ENCODE measurements at places on chromosomes 3 and 15.

- no peaks in the 10 kb centered on the region for H3K4me1 ChIP-seq
- H3K27me3 ChIP-seq = no peaks in the 10 kb centered on the region
- no peaks in the 10 kb centered on the region for H3K36me3 ChIP-seq
Measured at GRCh38 chr3:120040813-120041377, 53.4 kb downstream of the GSK3B start.

DNA sequence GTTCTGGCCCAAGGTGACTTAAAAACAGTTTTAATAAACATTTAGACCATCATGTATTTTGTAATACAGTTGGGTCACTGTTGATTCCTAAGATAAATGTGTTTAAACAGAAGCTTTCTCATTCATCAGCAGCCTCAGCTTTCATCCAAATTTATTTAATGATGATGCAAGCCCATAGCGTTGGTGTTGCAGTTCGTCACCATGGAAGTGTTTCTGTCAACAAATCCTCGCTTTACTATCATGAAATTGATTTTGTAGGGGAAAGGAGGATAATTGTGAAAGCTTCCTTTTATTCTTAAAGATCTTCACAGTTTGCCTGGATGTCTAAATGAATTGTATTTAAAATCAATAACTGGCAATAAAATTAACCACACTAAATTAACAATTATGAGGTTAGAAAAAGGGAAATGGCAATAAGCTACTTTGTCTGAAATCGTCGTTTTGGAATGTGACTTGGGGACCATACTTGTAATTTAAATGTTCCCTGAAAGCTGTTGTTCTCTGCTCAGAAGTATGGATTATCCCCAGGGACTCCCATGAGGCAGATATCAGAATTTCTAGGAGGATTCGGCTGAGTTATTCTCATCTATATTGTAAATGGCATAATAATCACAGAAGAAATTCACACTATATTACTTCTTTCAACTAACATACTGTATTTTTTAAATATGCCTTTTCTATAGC, 29.0 kb downstream of the CMSS1 start:
- peaks cover 2% of the 10 kb centered on the region for H3K4me1 ChIP-seq
- H3K27me3 ChIP-seq = no peaks in the 10 kb centered on the region
- H3K27ac ChIP-seq = no peak overlapping the region

- no peaks in the 10 kb centered on the region for H3K36me3 ChIP-seq
- no peak overlapping the region for H3K4me3 ChIP-seq
- H3K27me3 ChIP-seq = no peaks in the 10 kb centered on the region
- DNase-seq = no peak
- H3K27ac ChIP-seq = no peak overlapping the region
Measured at GRCh38 chr3:161139686-161140085, 34.5 kb upstream of the B3GALNT1 start.

- H3K27ac ChIP-seq = no peak overlapping the region
- H3K36me3 ChIP-seq = no peaks in the 10 kb centered on the region
- H3K4me3 ChIP-seq = no peak overlapping the region
- peaks cover 4% of the 10 kb centered on the region for H3K4me1 ChIP-seq
- no peak for DNase-seq
Measured at GRCh38 chr3:44981220-44981619, 5.2 kb downstream of the EXOSC7 start.

DNA sequence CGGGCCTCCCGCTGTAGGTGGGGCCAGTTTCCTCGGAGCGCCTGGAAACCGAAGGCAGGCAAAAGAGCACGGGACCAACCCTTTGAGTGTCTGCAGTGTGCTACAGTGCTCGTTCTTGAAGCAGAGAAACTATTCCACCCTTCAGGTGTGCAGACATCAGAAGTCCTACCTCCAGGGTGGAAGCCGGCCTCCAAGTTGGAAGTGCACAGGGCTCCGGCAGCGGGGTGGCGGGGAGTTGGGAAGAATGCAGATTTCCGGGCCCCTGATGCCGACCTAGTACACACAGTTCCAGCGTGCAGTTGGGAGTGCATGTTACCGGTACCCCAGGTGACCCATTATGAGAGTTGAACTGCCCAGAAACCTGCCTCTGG, 3.0 kb downstream of the KLF13 start:
- H3K4me3 ChIP-seq = no peak overlapping the region
- no peaks in the 10 kb centered on the region for H3K27me3 ChIP-seq
- DNase-seq = no peak
- no peaks in the 10 kb centered on the region for H3K36me3 ChIP-seq
- H3K4me1 ChIP-seq = peaks cover 3% of the 10 kb centered on the region

GRCh38 chr15:77013776-77014131, 18.8 kb downstream of the PSTPIP1 start:
- no peak overlapping the region for H3K4me3 ChIP-seq
- no peaks in the 10 kb centered on the region for H3K36me3 ChIP-seq
- no peak overlapping the region for H3K27ac ChIP-seq

- no peak overlapping the region for H3K4me3 ChIP-seq
- H3K4me1 ChIP-seq = no peaks in the 10 kb centered on the region
- H3K27ac ChIP-seq = no peak overlapping the region
- H3K36me3 ChIP-seq = no peaks in the 10 kb centered on the region
- H3K27me3 ChIP-seq = peaks cover 3% of the 10 kb centered on the region
Measured at GRCh38 chr3:43707998-43708397, 17.3 kb downstream of the ABHD5 start.

GRCh38 chr15:82184776-82185175, 77.8 kb downstream of the EFL1 start:
- H3K27ac ChIP-seq = no peak overlapping the region
- H3K4me3 ChIP-seq = no peak overlapping the region
- no peaks in the 10 kb centered on the region for H3K36me3 ChIP-seq

- no peaks in the 10 kb centered on the region for H3K27me3 ChIP-seq
- no peak for DNase-seq
- peak overlapping the region; percentile 97 for H3K27ac ChIP-seq
- no peaks in the 10 kb centered on the region for H3K4me1 ChIP-seq
- peak overlapping the region; percentile 96 for H3K4me3 ChIP-seq
- no peaks in the 10 kb centered on the region for H3K36me3 ChIP-seq
Measured at GRCh38 chr15:38454696-38455090, 766 bp downstream of the FAM98B start.

DNA sequence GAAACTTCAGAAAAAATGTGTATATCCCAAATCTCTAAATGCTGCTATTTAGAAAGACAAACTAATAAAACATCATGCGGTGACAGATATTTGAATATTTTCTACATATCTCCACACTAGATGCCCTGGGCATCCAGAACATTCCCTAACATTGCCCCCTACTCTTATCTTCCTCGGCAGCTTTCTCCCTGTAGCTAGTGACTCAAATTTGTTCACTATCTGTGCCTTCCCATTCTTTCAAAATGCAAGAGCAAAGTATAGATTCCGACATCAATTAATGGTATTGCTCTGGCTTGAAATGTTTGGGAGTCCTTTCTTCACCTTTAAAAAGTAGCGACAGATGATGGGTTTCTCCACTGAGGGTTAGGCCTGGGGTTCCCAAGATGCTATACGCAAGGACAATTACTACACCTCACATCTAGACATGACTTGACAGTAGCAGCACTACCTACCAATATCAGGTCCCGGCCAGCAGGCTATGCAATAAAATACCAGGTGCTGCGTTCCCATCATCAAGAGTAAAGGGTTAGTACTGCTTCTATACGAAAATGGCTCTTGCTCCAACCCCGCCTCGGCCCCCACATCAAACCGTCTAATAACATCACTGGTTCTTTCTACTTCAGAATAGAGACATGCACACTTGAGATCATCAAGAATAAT, 631 bp downstream of the UBR1 start:
- peak overlapping the region; percentile 78 for H3K4me3 ChIP-seq
- peaks cover 2% of the 10 kb centered on the region for H3K36me3 ChIP-seq
- peaks cover 3% of the 10 kb centered on the region for H3K4me1 ChIP-seq
- H3K27ac ChIP-seq = no peak overlapping the region
- DNase-seq = no peak

DNA sequence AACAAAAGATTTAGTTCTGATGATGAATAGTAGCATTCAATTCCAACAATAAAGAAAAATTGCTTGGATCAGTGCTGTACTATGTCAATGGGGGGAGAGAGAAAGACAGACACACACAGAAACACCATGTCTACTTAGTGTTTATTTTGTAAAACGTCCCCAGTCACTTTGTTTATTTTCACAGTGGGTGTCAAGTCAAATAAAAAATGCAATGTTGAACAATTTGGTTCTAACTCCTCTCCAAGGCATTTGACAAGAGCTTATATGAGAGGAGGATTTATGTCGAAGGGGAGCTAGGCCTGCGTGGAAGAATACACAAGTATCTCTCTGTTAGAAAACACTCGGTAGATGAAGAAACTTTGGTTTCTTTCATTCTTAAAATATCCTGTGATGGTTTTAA, 201.7 kb upstream of the SLC2A2 start:
- no peaks in the 10 kb centered on the region for H3K36me3 ChIP-seq
- H3K4me3 ChIP-seq = no peak overlapping the region
- peaks cover 3% of the 10 kb centered on the region for H3K4me1 ChIP-seq

DNA sequence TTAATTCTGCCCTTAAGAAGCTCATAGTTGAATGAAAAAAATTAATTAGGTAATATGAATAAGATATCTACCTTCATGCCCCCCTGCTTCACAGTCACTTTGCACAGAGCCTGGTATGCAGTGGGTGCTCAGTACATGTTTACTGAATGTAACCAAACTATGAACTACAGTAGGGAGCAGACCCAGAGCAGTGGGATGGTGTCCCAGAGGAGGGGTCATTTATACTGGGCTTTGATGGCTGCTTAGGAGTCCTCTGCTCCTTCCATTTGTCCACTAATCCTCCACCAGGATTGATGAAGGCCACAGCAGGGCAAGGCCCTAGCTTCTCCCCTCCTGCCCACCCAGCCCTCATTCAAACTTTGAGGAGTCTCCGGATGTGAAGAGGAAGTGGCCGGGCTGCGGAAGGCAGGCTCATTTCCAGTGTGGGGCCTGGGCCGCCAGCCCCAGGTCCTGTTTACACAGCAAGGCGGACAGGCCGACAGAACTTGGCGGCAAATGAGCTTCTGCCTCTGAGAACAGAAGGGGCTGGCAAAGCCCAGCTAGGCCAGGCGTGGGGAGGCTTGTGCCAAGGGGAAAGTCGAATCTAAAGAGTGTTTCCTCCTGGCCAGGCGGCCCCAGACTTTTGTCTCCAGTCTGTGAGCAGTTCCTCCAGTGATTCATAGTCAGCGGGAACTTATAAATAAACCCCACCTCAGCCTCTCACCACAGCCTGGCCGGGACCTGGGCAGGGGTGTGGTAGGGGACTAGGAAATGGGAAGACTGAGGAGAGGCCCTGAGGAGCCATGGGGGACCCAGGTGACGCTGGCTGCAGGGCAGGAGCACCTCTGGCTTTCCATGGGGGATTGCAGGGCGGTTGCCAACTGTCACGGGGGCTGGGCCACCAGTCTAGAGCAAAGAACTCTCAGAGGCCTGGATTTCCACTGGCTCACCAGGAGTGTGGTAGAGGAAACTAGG, 51.6 kb upstream of the LCTL start:
- H3K4me3 ChIP-seq = no peak overlapping the region
- H3K36me3 ChIP-seq = no peaks in the 10 kb centered on the region
- H3K27me3 ChIP-seq = no peaks in the 10 kb centered on the region

DNA sequence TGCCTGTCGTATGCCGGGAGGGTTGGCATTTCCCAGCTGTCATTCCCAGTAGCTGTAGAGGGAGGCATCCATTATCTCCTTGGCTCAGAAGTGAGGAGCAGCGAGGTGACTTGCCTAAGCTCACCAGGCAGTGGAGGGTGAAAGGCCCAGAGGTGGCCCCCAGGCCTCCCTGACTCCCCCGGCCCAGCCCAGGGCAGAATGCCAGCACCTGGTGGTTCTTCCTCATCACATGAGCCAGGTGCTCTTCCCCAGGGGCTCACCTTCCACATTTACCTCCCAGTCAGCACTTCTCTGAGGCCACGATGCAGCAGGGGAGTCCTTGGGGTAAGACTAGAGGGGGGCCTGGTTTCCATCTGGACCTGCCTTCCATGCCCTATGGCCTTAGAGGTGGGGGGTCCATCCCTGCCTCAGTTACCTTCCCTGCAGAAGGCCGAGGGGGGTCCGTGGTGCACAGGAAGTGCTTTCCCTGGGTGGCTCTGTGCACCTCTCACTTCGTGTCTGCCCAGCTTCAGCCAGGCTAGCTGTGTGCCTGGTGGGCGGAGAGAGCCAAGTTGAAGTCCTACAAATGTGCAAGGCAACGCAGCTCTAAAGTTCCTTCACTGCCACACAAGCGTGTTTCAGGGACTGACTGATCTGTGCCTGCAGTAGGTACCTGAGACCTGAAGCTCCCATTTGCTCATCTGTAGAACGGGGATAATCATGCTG, 70.3 kb upstream of the PLXNA1 start:
- no peak overlapping the region for H3K27ac ChIP-seq
- no peak for DNase-seq
- H3K4me1 ChIP-seq = no peaks in the 10 kb centered on the region
- H3K36me3 ChIP-seq = no peaks in the 10 kb centered on the region

DNA sequence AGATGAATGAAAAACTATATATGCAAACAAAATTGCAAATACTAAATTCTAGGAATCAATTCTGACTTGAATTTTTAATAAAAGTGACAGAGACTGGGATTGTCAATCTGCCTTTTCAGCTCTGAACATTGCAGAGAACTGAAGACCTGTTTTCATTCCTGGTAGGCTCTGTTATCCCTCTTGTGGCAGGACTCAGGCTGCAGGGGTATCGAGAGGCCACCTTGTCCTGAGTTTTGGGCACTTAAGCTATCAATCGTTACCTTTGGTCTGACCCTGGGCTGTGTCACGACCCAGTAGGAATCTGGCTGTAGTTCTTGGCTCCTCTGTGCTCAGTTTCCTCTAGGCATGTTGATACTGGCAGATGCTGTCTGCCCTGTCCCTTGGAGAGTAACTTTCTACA, 238.0 kb downstream of the CACNA2D3 start:
- DNase-seq = peak; percentile 47
- no peaks in the 10 kb centered on the region for H3K27me3 ChIP-seq
- H3K36me3 ChIP-seq = no peaks in the 10 kb centered on the region

DNA sequence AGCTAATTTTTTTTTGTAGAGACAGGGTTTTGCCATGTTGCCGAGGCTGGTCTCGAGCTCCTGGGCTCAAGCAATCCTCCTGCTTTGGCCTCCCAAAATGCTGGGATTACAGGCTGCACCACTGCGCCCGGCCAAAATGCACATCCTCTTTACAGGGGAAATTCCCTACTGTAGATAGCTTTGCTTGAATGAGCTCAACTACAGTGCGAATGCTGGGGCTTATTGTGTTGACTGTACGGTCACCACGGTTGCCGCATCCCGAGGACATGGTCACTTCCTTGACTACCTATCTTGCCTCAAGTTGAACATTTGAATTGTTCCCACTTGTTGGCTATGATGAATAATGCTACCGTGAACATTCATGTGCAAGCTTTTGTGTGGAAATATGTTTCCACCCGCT, 5.3 kb upstream of the MTFMT start:
- H3K36me3 ChIP-seq = no peaks in the 10 kb centered on the region
- H3K27me3 ChIP-seq = no peaks in the 10 kb centered on the region
- no peak for DNase-seq

DNA sequence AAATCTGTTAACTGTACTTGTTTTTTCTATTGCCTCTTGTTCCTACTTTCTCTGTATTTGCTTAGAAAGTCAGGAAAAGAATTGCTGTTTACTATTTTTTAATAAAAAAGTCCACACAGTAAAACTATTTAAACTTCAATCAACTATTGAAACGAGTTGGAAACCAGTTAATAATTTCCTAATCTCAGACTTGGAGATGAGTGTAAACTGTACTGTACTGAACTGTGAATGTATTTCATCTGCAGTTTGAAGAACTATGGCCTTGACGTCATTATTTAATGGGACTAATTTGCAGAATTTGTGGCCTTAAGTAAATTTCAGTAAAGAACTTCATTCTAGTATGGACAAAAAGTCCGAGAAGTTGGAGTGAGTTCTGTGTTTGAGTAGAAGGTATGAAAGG, 89.1 kb downstream of the LRRC28 start:
- H3K4me1 ChIP-seq = no peaks in the 10 kb centered on the region
- H3K36me3 ChIP-seq = no peaks in the 10 kb centered on the region

Measured in mesendoderm (in vitro differentiated cells).